Anterior cingulate cortex (tissue), 58 donors: ENCODE measurements at places on chromosomes 1 and 21.

- no peak for DNase-seq
Measured at GRCh38 chr1:24275510-24275909, 43.6 kb upstream of the GRHL3 start.

DNA sequence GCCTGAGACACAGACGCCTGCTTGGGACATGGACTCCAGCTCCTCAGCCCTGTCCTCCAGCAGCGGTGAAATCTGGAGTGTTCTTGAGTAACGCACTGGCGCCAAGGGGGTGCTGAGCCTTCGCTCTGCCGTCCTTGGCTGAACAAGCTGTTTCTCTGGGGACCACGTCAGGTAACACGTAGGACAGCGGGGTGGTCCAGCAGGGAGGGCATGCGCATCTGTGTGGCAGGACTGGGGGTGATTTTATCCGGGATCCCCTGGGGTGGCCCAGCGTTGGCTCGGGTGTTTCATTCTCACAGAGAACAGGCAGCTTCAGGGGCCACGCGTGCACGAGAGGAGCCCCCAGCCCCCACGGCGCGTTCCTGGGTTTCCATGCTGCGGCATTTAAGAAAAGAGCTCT is 61.2 kb downstream of the AGPAT3 start:
- DNase-seq = no peak

- DNase-seq = no peak
Measured at GRCh38 chr1:200558866-200559459, 61.6 kb downstream of the KIF14 start.

GRCh38 chr1:163864207-163864606 is 542.5 kb downstream of the NUF2 start:
- no peak for DNase-seq

DNA sequence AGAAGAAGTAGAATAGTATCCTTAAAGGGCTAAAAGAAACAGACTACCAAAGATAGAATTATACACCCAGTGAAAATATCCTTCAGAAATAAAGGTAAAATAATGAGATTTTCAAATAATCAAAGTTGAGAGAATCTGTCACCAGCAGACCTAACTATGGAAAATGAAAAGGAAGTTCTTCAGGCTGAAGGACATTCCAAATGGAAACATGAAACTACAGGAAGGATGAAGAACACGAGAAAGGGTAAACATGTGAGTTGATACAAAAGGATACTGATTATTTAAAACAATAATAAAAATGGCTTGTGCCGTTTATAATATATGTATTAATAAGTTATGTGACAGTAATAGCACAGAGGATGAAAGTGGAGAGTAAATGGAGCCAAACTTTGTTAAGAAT is 57.1 kb upstream of the SLFNL1 start:
- no peak for DNase-seq

- DNase-seq = no peak
Measured at GRCh38 chr1:199550199-199551065, 477.1 kb upstream of the NR5A2 start.

DNA sequence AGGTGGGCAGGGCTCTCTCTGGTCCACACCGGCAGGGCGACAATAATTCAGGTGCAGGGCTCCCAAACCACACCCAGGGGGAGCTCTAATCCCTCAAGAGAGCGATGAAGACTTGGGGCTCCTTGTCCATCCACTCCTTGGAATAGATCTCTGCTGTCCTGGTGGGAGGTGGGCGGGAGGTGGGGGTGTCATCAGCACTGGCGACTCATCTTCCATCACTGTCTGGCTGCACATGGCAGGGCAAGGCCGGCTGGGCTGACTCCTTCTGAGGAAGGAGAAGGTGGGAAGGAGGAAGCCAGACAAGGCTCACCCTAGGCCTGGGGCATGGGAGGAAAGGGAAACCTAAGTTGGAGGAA is 29.3 kb downstream of the TNNT2 start:
- DNase-seq = no peak

DNA sequence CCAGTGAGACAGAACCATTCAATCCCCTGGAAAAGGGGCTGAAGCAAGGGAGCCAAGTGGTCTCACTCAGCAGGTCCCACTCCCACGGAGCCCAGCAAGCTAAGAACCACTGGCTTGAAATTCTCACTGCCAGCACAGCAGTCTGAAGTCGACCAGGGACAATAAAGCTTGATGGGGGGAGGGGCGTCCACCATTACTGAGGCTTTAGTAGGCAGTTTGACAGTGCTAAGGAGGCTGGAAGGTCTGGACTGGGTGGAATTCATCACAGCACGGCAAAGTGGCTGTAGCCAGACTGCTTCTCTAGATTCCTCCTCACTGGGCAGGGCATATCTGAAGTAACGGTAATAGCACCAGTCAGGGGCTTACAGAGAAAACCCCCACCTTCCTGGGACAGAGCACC is 105.4 kb upstream of the GORAB start:
- no peak for DNase-seq

DNA sequence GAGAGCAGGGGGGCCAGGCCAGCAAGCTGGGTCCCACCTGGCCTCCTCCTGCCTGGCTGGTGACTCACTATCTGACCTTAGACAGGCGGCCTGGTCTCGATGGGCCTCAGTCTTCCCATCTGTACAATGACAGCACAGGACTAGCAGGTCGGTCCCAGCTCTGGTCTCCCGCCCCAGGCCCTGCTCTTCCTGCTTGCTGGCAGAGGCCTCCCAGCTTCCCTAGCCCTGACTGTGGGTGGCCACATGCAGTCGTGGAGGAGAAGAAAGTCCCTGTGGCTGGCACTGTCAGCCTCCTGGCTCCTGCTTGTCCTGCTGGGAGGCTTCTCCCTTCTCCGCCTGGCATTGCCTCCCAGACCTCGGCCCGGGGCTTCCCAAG is 817 bp downstream of the EXTL1 start:
- DNase-seq = no peak

GRCh38 chr1:153415850-153416570 is at the start of gene S100A7A:
S100A7A (plus strand) TSS chr1:153416520; CDS start chr1:153418083, 1,563 bp downstream.
- no peak for DNase-seq

GRCh38 chr1:18998016-18998724 is 41.7 kb upstream of the IFFO2 start:
- no peak for DNase-seq

- no peak for DNase-seq
Measured at GRCh38 chr1:241485554-241485992, 34.0 kb downstream of the FH start.

- DNase-seq = no peak
Measured at GRCh38 chr1:81170721-81171120, 630.0 kb upstream of the ADGRL2 start.

DNA sequence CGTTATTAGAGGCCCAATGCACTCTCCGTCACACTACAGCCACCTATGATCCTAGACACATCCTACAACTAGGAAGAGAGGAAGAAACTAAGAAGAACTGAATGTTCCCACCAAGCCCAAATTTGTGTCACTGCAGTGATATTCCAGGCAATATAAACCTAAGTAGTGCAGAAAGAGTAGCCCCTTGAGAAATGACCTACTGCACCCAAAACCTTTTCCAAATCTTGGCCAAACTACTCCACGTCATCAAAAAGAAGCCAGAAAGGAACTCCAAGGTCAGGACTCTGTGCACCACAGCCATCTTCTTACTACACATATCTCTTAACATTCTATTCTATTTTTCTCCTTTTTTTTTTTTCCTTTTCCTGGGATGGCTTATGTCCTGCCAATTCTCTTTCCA is 60.2 kb downstream of the ADAMTS1 start:
- DNase-seq = no peak

- DNase-seq = no peak
Measured at GRCh38 chr21:45260191-45260825, 27.4 kb downstream of the POFUT2 start.

DNA sequence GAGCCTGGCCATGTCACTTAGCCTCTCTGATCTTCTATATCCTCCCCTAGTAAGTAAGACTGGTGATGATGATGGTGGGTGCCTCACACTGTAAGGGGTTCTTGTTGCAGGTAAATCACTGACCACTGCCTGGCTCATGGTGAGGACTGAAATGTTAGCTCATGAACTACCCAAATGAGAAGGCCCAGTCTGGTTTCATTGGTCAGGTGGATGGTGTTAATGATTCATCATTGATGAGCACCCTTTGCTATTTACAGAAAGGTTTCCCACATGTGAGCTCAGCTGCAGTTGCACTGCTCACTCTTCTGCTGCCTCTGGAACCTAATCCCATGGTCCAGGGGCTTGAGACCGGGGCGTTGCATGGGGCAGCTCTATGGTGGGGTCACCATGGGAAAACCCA is 417.7 kb downstream of the PRDM2 start:
- no peak for DNase-seq
